ENCODE measurements at places on chromosomes 6 and 20. TPM values are rescaled to one million over a fixed set of nuclear protein-coding genes. Genes with fewer than 3 reads are reported as not detected.

The TGM2 gene
- 1.8 TPM for total RNA-seq

The ETV7 gene
- 0.44 TPM for total RNA-seq

The SMOC2 gene
- not detected for total RNA-seq

DNA sequence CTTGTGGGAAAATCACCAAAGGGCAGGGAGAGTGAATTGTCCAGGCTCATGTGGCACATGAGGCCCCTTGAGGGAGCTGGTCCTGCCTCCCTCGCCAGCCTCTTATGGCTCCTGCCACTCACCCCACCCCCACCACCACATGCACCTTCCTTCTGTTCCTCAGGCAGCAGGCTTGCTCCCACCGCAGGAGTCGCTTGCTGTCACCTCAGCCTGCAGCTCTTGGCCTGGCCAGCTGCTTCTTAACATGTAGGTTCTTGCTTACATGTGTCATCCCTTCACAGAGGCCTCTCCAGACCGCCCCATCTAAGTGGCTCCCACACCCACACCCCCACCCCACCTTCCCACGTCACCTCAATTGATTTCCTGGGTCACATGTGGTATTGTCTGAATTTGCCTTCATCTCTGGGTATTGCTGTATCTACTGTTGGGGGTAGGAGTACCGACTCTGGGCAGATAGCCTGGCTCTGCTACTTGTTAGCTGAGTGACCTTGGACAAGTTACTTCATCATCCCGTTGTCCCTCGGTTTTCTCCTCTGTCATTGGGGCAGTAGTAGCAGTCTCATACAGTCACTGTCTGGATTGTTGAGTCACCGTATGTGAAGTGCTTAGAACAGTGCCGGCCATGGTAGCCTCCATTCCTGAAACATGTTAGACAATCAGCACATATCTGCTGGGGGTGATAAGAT lies 41.7 kb downstream of the SLC9A8 start:
- H3K4me3 ChIP-seq, result no peak overlapping the region
- peaks cover 5% of the 10 kb centered on the region for H3K4me1 ChIP-seq
- no peak overlapping the region for H3K27ac ChIP-seq
- DNase-seq, result no peak
- H3K36me3 ChIP-seq, result no peaks in the 10 kb centered on the region

DNA sequence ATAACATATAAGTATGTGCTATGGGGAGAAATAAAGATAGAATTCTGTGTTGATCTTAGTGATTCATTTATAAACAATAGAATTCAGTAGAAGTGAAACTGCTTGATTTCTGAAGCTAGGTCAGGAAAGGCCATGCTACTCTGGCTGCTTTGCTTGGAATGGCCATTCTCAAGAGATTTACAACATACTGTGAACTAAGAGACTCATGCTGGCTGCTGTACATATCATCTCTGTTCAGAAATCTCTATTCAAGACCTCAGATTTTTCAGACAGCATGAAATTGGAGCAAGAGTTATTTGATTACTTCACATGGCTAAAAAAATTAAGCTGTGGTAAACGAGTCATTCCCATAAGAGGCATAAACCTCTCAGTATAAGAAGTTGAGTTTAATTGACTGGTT lies 662.6 kb downstream of the BCKDHB start:
- no peaks in the 10 kb centered on the region for H3K36me3 ChIP-seq
- no peak overlapping the region for H3K4me3 ChIP-seq
- no peak overlapping the region for H3K27ac ChIP-seq
- DNase-seq, result no peak

DNA sequence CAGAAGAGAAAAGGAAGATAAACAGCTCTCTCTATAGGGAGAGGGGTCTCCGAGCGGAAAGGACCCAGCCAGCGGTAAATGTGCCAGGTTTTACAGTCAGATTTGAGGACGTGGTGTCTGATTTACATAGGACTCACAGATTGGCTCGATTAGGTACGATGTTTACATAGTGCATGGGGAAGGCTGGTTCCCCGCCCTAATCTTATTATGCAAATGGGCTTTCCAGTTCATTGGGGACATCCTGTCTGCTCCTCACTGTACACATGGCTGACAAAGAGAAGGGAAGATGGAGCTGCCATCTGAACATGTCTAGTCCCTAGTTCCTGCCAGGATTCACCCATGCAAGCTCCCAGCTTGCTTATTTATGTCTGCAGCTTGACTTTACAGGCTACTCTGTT lies 119.9 kb downstream of the RNF144B start:
- no peak overlapping the region for H3K4me3 ChIP-seq
- no peak for DNase-seq
- no peak overlapping the region for H3K27ac ChIP-seq
- no peaks in the 10 kb centered on the region for H3K27me3 ChIP-seq

DNA sequence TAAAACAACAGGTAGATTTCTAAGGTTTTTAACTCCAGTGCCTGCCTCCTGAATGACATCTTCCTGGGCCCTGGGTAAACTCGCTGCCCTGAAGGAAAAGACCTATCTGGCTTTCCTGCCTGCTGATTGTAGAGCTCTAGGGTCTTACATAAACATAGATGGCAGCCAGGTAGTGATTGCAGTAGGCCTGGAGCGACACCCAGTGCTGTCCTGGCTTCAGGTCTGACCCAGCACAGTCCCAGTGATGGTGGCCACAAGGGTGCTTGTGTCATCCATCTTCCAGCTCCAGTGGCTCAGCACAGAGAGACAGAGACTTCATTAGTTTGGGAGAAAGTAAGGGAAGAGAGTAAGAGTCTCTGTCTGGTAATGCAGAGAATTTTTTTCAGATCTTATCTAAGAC lies 542.9 kb upstream of the IMPG1 start:
- no peak overlapping the region for H3K4me3 ChIP-seq
- H3K27ac ChIP-seq, result no peak overlapping the region
- H3K4me1 ChIP-seq, result no peaks in the 10 kb centered on the region
- no peak for DNase-seq
- no peaks in the 10 kb centered on the region for H3K36me3 ChIP-seq

DNA sequence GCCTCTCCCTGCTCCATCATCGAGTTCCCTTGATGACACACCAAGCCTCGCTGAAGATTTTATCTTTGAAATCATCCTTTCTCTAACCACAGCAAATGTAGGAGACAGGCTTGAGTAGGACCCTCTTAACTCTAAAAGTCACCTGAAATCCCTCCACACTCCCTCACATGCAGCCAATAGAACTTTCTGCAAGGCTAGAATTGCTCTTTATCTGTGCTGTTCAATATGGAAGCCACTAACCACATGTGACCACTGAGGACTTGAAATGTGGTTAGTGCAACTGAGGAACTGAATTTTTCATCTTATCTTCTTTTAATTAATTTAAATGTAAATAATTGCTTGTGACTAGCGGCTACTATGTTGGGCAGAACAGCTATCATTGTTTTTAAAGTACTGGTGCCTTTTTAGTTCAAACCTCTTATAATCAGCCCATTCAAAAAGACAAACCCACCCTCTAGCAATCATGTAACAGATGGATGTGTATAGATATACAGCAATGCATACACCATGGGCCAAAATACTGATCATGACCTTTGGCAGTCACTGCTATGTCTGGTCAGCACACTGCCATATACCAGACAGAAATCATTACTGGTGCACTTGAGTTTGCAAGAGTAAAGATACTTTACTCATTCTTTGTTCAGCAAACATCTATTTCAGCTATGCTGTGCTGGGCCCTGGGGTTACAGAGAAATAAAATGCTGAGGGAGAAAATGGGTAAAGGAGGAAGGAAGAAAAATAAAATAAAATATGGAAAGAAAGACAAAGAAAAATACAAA lies 50.0 kb downstream of the GFOD1 start:
- H3K4me1 ChIP-seq, result peaks cover 5% of the 10 kb centered on the region
- H3K36me3 ChIP-seq, result no peaks in the 10 kb centered on the region
- H3K27ac ChIP-seq, result no peak overlapping the region
- no peak overlapping the region for H3K4me3 ChIP-seq

DNA sequence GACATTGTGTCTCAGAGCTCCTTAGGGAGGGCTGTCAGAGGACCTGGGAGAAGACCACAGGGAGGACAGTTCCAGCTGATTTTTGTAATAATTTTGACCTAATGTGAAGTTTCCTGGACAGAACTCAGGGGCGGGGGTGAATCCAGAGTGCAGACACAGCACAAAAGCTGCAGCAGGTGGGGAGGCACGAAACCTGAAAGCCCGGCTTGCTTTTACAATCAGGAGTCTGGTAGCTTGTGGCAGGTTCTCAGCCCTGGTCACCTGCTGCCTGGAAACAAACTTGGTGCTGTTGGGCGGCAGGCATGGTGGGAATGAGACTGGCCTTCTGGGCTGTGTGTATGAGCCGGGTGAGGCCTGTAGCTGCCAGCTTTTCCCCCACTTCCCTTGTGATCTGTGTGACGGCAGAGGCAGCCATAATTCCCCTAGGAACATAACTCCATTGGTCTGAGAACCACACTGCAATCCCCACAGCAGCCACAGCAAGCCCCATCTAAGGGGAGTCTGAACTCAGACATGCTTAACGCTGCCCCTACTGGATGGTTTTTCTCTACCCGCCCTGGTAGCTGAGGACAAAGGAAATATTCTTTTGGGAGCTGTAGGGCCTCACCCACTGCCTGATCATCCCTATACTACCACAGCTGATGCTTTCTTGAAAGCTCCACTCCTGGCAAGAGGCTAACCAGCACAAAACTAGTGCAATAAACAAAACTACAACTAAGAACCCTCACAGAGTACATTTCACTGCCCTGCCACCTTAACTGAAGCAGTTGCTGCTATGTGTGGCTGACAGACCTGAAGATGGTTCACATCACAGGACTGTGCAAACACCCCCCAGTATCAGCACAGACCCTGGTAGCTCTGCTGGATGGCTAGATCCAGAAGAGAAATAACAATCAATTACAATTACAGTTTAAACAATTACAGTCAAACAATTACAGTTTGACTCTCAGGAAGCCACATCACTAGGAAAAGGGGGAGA lies 1055.1 kb upstream of the GJE1 start:
- no peak for DNase-seq
- no peak overlapping the region for H3K27ac ChIP-seq
- H3K4me1 ChIP-seq, result no peaks in the 10 kb centered on the region
- no peak overlapping the region for H3K4me3 ChIP-seq
- H3K27me3 ChIP-seq, result no peaks in the 10 kb centered on the region
- no peaks in the 10 kb centered on the region for H3K36me3 ChIP-seq

DNA sequence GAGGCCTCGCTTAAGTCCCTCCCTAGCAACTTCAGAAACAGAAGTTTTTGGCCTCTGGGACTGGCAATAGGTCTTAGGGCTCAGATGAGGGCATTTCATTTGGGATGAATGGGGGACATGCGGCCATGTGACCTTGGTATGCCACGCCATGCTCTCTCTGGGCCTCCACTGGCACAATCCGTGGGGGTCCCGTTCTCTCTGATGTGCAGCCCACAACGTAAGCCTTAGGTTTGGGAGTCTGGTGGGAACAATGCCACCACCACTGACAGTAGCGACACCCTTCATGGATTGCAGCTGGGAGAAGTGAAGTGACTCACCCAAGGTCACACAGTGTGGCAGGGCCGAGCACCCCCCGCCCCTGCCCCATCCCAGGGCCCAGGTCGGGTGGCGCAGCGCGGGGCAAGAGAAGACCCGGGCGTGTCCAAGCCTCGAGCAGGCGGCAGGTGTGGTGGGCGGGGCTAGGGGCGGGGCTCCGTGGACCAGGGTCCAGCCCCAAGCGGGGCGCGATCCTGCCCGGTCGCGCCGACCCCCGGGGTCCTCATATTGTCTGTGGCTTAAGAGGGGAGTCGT lies 864 bp upstream of the CEBPB start:
- no peaks in the 10 kb centered on the region for H3K27me3 ChIP-seq
- peak overlapping the region; percentile 11 for H3K4me3 ChIP-seq
- no peak for DNase-seq

Measured in T-cell (primary cell).